ENCODE measurements at places on chromosomes 5 and 9.

GRCh38 chr9:130362691-130363090 lies 82.1 kb upstream of the ASS1 start:
- no peak for DNase-seq

DNA sequence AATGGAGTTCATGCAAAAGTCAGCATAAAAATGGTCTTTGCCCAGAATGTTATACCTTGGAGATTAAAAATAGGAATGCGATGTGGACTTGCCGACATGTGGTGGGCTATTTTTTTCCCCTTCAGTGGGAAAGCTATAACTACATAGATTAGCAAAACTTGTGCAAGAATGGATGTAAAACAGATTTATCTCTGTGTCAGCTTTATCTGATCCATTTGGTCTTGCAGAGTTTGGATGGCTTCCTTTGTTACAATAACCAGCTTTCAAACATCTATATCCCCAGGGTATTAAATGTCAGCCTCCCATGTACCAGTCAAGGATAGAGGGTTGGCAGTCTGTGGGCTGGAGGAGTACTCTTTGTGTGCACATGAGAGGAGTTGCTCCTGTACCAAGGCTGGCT lies 284.9 kb downstream of the TMEM38B start:
- no peak for DNase-seq

- no peak for DNase-seq
Measured at GRCh38 chr5:87435144-87435694, 22.5 kb upstream of the CCNH start.

GRCh38 chr5:14908172-14908571 lies 36.6 kb upstream of the ANKH start:
- no peak for DNase-seq

DNA sequence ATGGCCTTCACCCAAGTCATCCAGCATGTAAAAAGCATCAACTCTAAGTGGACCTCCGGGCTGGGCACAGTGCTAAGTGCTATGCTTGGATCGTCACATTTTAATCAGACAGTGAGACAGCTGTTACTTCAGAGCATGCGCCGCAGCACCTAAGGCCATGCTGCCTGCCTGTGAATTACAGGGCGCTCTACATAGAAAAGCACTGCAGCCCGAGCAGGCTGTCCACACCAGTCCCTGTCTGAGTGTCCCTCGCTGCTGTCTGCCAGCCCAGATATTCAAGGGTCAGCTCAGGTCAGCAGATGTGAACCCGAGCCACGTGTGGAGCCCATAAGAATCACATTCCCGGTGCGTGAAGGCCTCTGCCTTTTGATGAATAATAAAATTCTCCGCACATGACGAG lies 37.1 kb downstream of the AK8 start:
- DNase-seq = no peak

- no peak for DNase-seq
Measured at GRCh38 chr9:127612939-127613582, 984 bp downstream of the STXBP1 start.

GRCh38 chr9:90024823-90025222 lies 420.0 kb downstream of the GADD45G start:
- DNase-seq = no peak

DNA sequence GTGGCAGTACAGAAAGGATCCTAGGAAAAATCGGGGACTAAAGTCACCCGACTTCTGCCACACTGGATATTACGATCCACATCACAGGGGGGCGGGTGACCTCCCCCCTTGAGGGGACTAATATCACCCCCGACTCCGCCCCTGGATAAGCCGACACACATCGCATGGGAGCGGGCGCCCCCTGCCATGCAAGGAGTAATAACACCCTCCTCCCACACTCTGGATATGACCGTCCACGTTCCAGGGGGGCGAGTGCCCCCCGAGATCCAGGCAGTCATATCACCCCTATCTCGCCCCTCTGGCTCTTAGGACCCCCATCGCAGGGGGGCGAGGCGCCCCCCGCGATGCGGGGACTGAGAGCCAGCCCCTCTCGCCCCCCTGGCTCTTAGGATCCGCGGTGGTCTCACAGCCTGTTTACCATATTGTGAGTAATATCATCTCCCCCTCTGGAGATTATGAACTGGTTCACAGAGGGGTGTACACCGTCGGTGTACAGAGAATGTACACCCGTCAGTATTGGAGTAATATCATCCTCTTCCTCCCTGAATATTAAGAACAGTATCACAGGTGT lies 423.0 kb downstream of the DIRAS2 start:
- DNase-seq = no peak

- no peak for DNase-seq
Measured at GRCh38 chr5:169945831-169946261, 34.4 kb downstream of the INSYN2B start.

GRCh38 chr5:132840896-132841295 lies 10.4 kb upstream of the SHROOM1 start:
- DNase-seq = no peak

GRCh38 chr5:78527054-78527859 lies 121.3 kb downstream of the LHFPL2 start:
- no peak for DNase-seq

Measured in cerebellar nuclear complex (tissue), 1 donor.